ENCODE measurements at places on chromosomes 13 and 19. TPM values are rescaled to one million over a fixed set of nuclear protein-coding genes. Genes with fewer than 3 reads are reported as not detected.

The CYSLTR2 gene
- 0.67 TPM for total RNA-seq

The CD70 gene
- total RNA-seq: 1.7 TPM

The PRTN3 gene
- not detected for total RNA-seq

The COL4A1 gene
- total RNA-seq: 242 TPM

The CLIP3 gene
- total RNA-seq: 10.5 TPM

The ZNF726 gene
- 2.0 TPM for total RNA-seq

The ZNF283 gene
- 11.7 TPM for total RNA-seq

GRCh38 chr13:32471187-32471922 is 43.4 kb upstream of the N4BP2L1 start:
- H3K4me1 ChIP-seq: no peaks in the 10 kb centered on the region
- no peak overlapping the region for H3K4me3 ChIP-seq
- no peak for DNase-seq

- H3K4me3 ChIP-seq: no peak overlapping the region
- no peaks in the 10 kb centered on the region for H3K36me3 ChIP-seq
- no peaks in the 10 kb centered on the region for H3K27me3 ChIP-seq
Observed at GRCh38 chr13:85230691-85231093, 568.5 kb downstream of the SLITRK6 start.

DNA sequence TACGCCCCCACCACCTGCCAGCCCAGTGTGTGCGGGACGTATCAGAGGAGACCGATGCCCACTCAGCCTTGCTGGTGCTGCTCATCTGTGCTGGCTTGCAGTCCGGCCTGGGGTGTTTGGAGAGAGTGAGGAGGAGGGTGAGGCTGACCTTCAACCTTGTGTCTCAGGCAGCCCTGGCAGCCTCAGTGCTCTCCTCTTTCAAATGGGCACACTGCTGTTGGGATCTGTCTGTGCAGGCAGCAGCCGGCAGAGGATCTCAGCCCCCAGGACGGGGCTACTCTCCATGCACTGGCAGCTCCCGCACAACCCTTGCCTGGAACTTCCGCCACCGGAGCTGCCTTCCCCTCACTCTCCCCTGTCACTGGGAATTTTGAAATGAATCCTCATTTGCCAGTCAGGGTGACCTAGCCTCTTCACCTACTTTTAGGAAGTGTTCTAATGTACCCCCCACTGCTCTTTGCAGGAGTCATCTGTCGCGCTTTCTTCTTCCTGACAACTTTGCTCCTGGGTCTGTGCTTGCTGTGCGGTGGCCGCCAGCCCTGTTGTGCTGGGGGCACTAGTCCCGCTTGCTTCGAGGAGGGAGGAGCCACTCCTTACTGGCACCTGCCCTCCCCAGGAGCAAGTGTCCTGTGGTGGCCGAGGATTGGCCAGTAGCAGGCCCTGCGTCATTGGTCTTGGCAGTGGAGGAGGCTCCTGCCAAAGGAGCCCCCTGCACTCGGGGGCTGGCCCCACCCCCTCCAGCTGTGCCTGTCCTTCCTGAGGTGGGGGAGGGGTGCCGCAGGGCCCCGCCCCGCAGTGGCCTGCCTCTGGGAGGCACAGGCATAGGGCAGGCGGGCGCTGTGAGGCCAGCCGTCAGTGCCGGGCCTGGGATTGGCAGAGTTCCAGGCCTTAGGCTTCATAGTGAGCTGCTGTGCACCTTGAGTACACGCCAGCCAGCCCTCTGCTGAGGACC is 53.4 kb downstream of the TSSK6 start:
- peak; percentile 75 for DNase-seq
- H3K36me3 ChIP-seq: peaks cover 21% of the 10 kb centered on the region
- H3K27ac ChIP-seq: peak overlapping the region; percentile 82
- peaks cover 78% of the 10 kb centered on the region for H3K4me1 ChIP-seq
- H3K4me3 ChIP-seq: peak overlapping the region; percentile 4

- H3K27me3 ChIP-seq: no peaks in the 10 kb centered on the region
- H3K36me3 ChIP-seq: no peaks in the 10 kb centered on the region
- no peak for DNase-seq
- no peak overlapping the region for H3K27ac ChIP-seq
- H3K4me1 ChIP-seq: no peaks in the 10 kb centered on the region
- no peak overlapping the region for H3K4me3 ChIP-seq
Observed at GRCh38 chr13:73403355-73404120, 344.7 kb downstream of the KLF5 start.

DNA sequence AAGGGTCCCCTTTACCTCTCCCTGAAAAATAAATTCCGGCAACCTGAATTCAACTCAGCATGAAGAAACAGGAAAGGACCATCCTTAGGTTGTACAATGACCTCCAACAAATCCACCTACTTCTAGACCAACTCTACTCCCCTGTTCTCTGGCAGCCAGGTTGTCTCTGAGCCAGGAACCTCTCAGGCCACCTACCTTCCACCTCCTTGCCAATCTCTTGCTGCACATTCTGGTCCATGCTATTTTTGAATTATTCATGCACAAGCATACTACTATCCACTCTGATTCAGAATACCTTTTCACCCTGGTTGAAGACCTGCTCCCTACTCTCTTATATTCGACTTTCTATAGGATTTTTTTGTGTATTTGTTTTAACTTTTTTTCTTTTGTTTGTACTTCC is 415.0 kb upstream of the ZNF507 start:
- no peak overlapping the region for H3K27ac ChIP-seq
- no peak overlapping the region for H3K4me3 ChIP-seq
- H3K27me3 ChIP-seq: no peaks in the 10 kb centered on the region
- no peaks in the 10 kb centered on the region for H3K36me3 ChIP-seq
- no peak for DNase-seq

- H3K4me3 ChIP-seq: peak overlapping the region; percentile 84
- no peaks in the 10 kb centered on the region for H3K36me3 ChIP-seq
- H3K27ac ChIP-seq: peak overlapping the region; percentile 98
- no peak for DNase-seq
Observed at GRCh38 chr19:34172661-34173192, 423 bp downstream of the LSM14A start.

DNA sequence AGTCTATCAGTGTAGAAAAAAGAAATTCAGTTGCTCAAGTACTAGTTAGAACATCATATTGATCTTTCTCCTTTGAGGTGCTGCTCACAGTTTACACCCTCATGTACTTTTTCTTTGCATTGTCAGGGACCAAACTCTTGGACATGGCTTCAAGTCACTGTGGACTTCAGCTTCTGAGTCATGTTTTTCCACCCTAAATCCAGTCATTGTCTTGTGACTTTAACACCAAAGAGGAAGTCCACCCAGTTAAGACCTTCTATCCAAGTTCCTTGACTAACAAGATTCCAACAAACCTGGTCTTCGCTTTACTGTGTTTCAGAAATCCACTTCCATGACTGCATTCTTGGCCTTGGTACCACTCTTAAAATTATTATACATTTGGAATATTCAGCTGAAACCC is 206.7 kb upstream of the ARGLU1 start:
- no peak overlapping the region for H3K4me3 ChIP-seq
- no peaks in the 10 kb centered on the region for H3K4me1 ChIP-seq
- H3K27me3 ChIP-seq: no peaks in the 10 kb centered on the region
- no peak for DNase-seq
- no peak overlapping the region for H3K27ac ChIP-seq
- no peaks in the 10 kb centered on the region for H3K36me3 ChIP-seq

DNA sequence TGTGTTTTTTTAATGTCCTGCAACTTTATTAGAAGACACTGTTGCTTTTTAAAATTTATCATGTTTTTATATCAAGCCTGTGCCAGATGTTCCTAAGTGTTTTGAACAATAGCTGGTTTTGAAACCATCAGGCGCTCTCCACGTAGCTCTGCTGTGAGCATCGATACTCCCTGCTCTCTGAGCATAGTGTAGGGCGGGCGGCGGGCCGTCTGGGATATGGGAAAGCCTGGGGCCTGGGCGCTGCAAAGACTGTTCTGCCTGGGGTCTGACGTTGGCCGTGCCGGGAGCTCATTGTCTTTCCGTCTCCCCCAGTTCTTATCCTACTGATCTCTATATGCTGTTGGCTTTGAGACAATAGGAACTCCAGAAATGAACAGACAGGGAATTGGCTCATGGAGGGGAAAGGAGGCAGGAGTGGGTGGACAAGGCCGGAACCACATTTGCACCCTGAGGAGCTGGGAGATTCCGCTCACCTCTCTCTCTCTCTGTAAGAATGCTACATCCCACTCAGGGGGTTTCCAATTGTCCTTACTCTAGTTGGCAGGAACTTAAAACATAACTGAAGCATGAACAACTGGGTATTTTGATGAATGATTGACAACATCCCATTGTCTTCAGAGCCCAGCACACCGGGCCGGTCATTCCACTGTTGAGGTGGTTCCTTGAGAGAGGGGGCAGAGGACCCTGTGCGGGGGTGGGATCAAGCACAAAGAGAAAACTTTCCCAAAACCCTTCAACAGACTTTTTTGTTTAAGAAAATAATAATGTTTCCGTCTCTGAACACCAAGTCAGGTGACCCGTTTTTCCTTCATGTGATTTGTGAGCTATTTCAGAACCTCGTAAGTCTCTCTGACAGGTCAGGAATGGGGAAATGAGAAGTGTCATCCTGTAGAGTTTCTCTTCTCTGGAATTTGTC is 64.7 kb downstream of the COL4A2 start:
- H3K27ac ChIP-seq: no peak overlapping the region
- H3K36me3 ChIP-seq: no peaks in the 10 kb centered on the region
- no peak overlapping the region for H3K4me3 ChIP-seq
- peaks cover 13% of the 10 kb centered on the region for H3K4me1 ChIP-seq
- DNase-seq: peak; percentile 49

GRCh38 chr19:43735957-43736356 is 18.8 kb downstream of the SMG9 start:
- DNase-seq: no peak
- H3K4me3 ChIP-seq: no peak overlapping the region
- peaks cover 81% of the 10 kb centered on the region for H3K36me3 ChIP-seq
- peaks cover 11% of the 10 kb centered on the region for H3K4me1 ChIP-seq
- H3K27me3 ChIP-seq: no peaks in the 10 kb centered on the region

DNA sequence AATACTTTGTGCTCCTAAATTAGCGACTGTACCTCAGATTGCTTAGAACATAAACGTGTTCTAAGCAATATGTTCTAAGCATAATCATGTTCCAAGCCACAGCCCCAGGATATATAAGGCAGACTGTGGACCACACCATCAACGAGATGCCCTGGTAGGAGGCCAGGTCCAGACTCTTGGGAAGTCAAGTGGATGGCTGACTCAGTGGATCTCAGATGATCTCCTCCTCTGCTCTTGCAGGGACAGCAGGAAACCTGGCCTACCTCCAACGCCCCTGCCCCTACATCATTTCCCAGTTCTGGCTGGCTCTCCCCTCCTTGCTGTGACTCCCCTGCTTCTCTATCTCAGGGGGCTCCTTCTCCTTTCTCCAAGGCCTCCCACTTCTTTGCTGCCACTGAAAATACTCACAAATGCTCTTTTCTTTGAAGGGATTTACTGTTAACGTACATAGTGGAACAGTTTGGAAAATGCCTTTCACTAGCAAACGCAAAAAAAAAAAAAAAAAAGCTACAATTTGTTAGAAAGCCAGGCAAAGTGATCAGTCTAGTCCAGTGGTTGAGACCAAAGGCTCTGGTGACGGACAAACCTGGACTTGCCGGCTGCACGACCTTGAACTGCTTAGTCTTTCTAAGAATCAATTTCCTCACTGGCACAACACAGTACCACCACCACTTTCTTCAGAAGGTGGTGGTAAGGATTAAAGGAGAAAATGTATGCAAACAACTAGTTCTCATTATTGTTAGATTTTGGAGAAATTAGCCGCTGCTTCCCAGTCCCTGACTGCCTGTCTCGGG is 3.0 kb downstream of the TMTC4 start:
- H3K27me3 ChIP-seq: no peaks in the 10 kb centered on the region
- peaks cover 19% of the 10 kb centered on the region for H3K36me3 ChIP-seq
- H3K27ac ChIP-seq: no peak overlapping the region

DNA sequence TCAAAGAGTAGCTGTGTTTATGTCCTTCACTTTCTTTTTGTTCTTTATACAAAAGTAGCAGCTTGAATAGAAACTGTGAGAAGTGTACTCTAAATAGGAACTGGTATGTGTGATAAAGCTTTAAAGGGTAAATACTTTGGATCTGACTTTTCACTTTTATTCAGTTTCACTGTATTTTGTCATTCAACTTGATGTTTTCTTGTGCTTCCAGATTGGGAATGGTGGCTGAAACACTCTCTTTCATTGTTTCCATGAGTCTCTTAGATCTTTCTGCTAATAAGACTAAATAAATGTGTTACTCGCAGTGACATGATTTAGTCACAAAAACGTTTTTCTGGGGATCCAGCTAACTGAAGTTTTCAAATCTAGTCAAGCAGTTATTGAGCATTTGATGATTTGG is 133.2 kb downstream of the GPC5 start:
- H3K27me3 ChIP-seq: no peaks in the 10 kb centered on the region
- H3K4me3 ChIP-seq: no peak overlapping the region
- H3K4me1 ChIP-seq: no peaks in the 10 kb centered on the region

DNA sequence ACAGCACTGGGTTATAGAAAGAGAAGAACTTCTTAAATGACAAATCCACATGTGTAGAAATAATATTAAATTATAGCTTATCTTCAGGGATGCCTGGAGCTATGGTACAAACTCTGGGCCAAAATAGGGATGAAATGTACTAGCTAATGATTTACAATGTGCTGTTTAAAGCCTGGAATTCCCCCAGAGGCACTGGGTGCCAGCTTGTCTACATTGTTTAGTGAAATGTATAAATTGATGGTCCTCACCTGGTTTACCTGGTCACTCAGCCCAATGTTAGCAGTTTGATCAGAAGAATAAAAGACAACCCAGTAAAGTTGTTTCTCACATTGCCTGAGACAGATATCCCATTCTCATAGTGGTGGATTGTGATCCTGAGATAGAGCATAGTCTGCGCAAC is 597.2 kb downstream of the DIAPH3 start:
- no peaks in the 10 kb centered on the region for H3K4me1 ChIP-seq
- no peak overlapping the region for H3K4me3 ChIP-seq
- no peaks in the 10 kb centered on the region for H3K36me3 ChIP-seq
- H3K27ac ChIP-seq: no peak overlapping the region
- DNase-seq: no peak
- H3K27me3 ChIP-seq: no peaks in the 10 kb centered on the region

GRCh38 chr19:16017138-16017490 is 59.2 kb upstream of the TPM4 start:
- H3K36me3 ChIP-seq: no peaks in the 10 kb centered on the region
- H3K4me1 ChIP-seq: no peaks in the 10 kb centered on the region
- H3K4me3 ChIP-seq: no peak overlapping the region
- peak; percentile 37 for DNase-seq

- peak overlapping the region; percentile 39 for H3K27ac ChIP-seq
- no peaks in the 10 kb centered on the region for H3K4me1 ChIP-seq
- DNase-seq: peak; percentile 76
- no peaks in the 10 kb centered on the region for H3K27me3 ChIP-seq
- H3K36me3 ChIP-seq: no peaks in the 10 kb centered on the region
Observed at GRCh38 chr13:50208826-50209335, 193.6 kb downstream of the KCNRG start.

DNA sequence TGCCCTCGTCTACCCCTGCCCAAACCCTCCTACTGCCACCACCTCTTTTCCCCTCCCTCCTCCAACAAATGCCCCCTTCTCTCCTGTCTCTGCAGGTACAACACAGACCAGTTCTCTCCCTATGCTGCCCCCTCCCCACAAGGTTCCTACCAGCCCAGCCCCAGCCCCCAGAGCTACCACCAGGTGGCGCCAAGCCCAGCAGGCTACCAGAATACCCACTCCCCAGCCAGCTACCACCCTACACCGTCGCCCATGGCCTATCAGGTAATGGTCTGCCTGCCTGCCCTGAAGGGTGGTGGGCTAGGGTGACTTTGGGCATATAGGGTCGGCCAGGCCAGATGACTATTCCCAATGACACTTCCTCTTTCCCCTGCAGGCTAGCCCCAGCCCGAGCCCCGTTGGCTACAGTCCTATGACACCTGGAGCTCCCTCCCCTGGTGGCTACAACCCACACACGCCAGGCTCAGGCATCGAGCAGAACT is 6.5 kb upstream of the TIMM50 start:
- H3K36me3 ChIP-seq: peaks cover 70% of the 10 kb centered on the region
- peak; percentile 82 for DNase-seq
- H3K27ac ChIP-seq: no peak overlapping the region
